ENCODE measurements at places on chromosomes 12 and 14.

DNA sequence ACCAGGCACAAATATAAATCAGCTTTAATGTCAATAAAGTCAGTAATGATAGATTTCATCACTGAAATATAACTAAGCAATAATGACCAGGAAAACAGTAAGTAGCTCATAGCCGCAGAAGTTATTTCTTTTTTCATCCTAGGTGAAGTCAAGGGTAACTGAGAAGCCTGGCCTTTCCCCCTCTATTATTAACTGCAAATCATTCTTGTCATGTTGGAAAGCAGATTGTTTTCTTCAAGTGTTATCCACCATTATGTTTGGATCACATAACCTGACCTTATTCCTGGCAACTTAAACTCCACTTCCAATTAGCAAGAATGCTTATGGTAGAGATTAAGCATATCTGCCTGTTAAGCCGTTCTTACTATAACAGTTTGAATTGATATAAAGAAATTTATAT lies 603.4 kb upstream of the FOXG1 start:
- no peak for DNase-seq

- no peak for DNase-seq
Measured at GRCh38 chr14:104937161-104937560, 12.5 kb downstream of the PLD4 start.

GRCh38 chr12:131369094-131369845 lies 341.6 kb upstream of the SFSWAP start:
- DNase-seq = no peak

DNA sequence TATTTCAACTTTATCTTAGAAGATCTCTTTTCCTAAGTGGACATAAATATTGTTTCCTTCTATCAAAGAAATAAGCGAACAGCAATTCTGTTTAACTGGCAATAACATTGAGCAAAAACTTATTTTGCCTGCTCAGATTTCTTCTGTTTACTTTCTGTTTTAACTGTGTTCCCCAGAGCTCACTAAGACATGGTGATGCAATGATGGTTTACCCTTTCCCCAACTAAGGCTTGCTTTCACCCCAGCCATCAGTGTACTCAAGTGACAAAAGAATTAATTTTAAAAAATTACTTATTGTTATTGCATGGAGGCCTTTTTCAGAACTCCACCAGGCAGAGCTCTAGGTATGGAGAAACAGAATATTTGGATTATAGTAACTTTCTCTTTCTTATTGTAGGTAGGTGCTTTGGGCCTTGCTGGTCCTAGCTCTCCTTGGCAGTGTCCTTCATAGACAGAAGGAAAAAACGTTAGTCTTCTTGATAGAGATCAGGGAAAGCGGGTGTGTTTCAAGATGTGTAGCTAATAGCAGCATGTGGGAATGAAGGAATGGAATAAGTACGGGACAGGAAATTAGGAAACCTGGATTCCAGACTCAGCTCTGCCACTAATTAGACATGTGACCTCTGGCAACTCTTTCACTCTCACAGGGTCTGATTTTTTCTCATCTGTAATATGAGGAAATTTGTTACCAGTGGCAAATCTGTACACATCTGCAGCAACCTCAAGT lies 14.6 kb upstream of the DDHD1 start:
- no peak for DNase-seq

DNA sequence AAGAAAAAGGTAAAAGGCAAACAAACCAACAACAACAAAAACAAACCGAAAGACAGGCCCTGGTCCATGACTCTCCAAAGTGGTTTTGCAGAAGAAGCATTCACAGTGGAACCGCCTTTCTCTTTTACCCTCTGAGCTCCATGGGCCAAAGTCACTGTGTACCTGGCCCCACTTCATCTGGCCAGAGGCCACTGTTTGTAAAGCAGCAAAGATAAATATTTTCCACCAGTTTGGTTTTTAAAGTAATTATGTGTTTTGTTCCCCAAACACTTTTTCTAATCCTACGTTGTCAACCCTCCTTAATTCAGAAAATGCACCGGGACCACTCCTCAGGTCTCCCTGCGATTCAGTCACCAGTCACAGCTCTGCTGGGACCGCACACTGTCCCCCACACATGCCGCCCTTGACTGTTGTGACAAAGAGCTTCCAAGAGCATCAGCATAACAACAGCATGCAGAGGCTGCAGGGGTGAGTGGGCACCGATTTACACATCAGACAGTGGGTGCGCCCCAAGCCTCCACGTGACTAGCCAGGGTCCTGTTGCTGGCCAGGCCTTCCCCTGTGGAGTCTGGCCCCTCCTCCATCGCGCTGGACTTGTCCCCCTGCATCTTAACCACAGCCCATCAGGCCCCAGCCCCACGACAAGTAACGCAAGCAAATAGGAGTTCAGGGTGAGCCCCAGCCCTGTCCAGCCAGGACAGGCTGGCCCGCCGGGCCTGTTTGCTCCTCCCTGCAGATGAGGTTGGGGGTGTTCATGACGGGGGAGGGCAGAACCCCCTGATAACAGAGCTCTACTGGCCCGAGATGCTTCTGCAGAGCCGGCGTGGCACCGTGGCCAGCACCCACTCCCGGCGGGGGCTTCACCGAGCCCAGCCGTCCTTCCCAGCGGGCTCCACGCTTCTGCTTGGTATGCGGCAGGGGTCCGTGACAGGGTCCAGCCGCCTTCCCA lies 65.2 kb upstream of the DIO3 start:
- no peak for DNase-seq

- DNase-seq = no peak
Measured at GRCh38 chr14:89616852-89617341, 199.9 kb upstream of the FOXN3 start.

- no peak for DNase-seq
Measured at GRCh38 chr12:123101526-123101925, 49.4 kb downstream of the PITPNM2 start.

GRCh38 chr14:46985529-46986380 lies 334.2 kb upstream of the RPL10L start:
- no peak for DNase-seq

GRCh38 chr12:50090391-50090790 lies 5.2 kb downstream of the SMARCD1 start:
- no peak for DNase-seq

DNA sequence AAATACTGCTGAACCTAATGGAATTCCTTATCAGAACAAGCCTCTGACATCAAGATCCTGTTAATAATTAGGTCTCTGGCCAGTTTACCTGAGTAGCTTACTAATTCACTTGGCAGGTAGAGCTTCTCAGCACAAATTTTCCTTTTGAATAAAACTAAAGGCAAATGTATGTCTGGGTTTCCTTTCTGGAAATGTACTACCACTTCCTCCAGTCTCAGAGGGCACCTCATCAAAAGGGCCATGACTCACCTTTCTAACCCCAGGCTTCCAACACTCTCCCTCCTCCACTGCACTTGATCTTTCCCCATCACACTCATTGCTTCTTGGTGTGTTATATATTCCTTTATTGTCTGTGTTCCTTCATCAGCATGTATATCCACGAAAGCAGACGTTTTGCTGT lies 90.5 kb downstream of the SLC2A13 start:
- DNase-seq = no peak

Data from vagina (tissue), 2 donors.